Hematopoietic multipotent progenitor cell (in vitro differentiated cells): ENCODE measurements at places on chromosomes 6 and 20.

DNA sequence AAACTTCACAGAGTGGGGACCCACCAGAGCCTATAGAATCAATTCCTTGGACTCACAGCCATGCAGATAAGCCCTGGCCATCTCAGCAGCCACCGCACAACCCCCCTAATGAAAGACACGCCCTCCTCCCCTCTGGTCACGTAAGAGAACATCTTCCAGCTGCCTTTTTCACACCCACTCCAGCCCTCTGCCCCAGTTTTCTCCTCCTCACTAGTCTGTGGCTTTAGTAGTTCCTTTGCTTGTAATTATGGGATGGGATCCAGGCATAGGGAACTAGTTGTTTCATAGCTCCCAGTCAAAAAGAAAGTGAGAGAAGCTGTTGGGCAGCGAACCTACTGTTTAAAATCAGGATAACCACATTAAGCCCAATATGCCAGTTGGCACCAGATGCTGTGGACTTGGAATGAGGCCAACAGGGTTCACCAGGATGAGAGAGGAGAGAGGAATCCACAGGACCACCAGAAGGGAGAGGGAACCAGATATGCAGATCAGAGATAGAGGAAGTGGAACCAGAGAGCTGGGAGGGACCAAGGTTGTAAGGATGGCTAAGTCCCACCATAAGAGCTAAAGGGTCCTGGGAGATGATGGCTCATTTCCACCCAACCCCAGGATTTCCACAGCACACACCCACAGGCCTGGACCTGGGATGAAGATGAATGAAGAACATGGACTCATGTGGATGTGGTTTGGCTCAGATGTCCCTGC, 9.0 kb upstream of the BTN3A1 start:
- DNase-seq: no peak

GRCh38 chr6:122770835-122771601, 8.5 kb upstream of the FABP7 start:
- no peak for DNase-seq

DNA sequence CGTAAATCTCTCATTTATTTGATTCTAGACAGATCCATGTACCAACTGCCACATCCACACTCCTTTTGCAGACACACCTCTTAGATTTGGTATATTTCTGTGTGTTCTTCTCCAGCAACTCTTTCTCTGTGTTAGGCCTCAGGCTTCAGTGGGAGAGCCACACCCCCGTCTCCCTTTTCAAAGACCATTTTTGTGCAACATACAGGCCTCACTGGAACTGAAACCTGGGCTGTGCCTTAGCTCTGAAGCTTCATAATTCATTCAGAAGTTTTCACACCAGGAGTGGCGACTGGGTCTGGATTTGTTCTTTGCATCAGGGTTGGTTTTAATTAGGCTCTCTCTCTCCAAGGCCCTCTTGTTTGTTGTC, 170.2 kb downstream of the THBS2 start:
- DNase-seq: no peak

GRCh38 chr6:12516070-12516469, 200.5 kb upstream of the PHACTR1 start:
- DNase-seq: no peak

DNA sequence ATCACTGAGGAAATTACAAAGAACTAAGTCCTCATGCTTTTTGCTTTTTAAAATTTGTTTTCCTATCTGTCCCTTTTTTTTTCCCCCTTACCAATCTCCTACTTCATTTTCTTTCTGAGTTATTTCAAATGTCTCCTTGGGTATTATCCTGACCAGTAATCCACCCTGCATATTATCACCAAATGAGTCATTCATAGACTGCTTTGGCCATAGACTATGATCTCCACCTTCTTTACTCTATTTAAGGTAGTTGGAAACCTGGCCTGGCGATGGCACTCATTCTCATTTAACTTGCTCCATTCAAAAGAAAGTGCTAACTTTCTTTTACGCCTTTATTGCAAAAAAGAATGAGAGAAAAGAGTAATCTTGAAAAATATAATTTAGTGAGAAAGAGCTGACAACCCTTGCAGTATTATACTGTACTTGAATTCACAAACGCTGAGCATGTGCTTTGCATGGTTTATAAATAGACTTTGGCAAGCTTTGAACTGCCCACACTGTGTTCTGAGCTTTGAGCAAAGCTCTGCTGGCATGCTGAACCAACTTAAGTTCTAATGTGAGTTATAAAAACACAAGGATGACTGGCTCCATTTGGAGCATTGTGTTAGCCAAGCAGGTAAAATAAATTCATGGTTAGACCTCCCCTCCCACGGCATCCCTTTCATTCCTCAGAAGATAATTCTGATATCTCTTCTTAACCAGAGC, 198.9 kb downstream of the NKAIN2 start:
- DNase-seq: no peak

- DNase-seq: no peak
These were observed 88.2 kb downstream of the HIVEP2 start for GRCh38 chr6:142856624-142857232.

GRCh38 chr20:53216478-53216855, 244.3 kb downstream of the TSHZ2 start:
- no peak for DNase-seq
